ENCODE measurements at places on chromosomes 11 and 22. TPM values are rescaled to one million over a fixed set of nuclear protein-coding genes. Genes with fewer than 3 reads are reported as not detected.

The RNF141 gene
- total RNA-seq, result 31.1 TPM

The MS4A4E gene
- not detected for total RNA-seq

The EMSY gene
- 18.0 TPM for total RNA-seq

- DNase-seq, result peak; percentile 14
Observed at GRCh38 chr11:23205156-23205871, 345.0 kb upstream of the CCDC179 start.

DNA sequence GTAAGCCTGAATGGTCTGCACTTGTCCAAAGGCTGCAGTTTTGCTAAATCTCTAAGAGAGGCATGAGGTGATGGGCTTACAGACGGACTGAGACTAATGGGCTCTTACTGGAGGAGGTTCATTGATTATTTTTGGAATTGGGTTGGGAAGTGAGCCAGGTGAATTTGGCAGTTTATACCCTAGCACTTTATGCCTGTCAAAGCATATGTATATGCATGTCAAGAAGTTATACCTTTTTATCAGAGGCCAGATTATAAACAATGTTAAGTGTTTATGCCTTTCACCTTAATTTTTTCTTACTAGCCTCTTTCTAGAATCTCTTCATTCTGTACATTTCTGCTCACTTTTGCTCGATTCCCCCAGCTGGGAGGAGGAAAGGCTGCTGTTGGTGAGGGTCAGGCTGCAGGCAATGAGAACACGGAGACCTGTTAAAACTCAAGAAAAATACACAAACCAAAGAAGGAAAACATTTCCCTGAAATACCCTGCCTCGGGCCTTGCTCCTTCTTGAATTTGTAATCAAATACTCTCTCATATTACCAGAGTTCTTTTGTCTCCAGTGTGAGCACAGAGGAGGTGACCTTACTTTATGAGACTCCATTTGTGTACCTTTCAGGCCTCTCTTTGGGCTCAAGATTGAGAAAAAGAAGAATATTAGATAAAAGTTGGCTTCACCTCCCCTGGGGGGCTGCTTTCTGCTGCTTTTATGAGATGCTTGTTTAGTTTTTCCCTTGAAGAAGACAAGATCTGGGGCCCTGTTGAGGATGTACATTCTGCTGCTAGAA is 19.6 kb downstream of the NAT10 start:
- peak; percentile 5 for DNase-seq

The HEPHL1 gene
- total RNA-seq, result 4.3 TPM

All from fibroblast of villous mesenchyme (primary cell).